ENCODE measurements at places on chromosomes 3 and 15.
A peak's percentile ranks its signal among the peaks of the same experiment; 100 is the strongest.

DNA sequence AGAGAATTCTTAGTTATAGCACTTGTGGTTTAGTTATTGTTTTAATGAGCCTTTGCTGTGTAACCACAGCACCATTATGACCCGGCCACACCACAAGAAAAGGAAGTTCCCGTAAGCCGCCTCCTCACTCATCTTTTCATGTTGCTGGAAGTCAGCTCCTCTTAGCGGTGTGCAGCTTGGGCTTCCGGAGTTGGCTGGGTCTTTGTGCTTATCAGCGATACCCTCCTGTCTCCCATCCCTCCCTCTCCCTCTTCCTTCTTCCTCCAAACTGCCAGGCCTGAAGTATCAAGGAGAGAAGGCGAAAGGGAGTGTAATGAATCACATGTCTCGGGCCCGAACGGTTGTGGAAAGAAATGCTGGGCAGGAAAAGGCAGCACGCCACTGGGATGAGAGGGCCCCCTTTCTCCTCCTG, 353.5 kb downstream of the MCTP2 start:
- no peak for DNase-seq

DNA sequence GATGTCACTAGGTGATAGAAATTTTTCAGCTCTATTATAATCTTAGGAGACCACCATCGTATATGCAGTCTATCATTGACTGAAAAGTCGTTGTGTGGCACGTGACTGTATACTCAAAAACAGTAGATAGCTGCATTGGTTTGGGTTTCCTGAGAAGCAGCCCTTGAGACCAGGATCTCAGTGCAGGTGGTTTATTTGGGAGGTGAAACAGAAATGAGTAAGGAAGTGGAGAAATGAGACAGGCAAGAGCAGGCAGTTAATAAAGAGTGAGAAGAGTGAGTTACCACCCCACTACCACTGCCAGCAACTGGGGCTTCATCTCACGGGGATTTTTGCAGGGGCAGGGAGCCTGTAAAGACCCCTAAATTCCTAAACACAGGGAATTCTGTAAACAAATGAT, 221.0 kb downstream of the SHQ1 start:
- no peak for DNase-seq

DNA sequence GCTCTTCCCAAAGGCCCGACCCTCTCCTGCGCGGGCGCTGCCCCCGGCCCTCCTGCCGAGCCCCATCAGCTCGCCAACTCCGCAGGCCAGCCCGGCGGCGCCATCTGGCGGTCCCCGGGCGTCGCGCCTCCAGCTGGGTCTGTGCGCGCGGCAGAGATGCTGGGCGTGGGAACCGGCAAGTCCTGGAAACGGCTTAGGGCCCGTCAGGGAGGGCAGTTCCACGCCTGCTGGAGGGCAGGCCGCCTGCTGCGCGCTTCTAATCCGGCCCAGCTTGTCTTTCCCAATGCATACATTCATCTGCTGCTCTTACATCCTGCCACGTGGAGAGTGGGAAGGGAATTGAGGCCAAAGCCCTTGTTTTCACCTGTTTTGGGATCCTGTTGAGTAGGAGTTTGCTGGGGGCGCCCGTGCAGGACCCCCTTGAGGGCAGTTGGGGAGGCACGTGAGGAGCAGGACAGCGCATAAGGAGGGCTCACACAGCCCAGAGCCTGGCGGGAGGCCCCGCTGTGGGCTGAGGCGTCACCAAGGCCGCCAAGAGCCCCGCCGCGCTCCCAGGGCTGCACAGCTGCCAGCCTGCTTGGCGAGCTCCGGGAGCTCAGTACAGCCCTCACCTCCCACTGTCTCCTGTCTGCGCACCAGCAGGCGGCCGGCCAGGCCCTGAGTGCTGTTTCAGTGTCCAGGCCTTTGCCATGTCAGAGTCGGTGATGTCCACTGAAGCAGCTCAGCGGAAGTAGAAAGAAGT, 165.6 kb downstream of the NSMCE3 start:
- peak; percentile 21 for DNase-seq

DNA sequence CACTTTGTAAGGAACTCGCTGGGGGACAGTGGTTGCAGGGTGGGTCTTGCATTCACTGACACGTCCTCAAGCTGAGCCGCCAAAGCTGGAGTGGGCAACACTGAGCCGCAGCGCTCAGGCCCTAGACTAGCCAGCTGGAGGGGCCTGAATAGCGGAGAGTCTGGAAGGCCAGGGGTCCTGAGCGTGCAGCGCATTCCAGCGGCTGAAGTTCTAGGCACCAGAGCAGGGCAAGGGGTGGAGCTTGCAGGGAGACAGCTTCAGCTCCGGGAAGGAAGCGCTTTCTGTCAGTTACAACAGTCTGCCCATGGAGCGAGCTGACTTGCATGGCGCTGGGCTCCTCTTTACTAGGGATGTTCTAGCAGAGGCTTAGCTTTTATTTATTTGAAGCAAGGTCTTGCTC, 2.7 kb downstream of the MAP6D1 start:
- no peak for DNase-seq

DNA sequence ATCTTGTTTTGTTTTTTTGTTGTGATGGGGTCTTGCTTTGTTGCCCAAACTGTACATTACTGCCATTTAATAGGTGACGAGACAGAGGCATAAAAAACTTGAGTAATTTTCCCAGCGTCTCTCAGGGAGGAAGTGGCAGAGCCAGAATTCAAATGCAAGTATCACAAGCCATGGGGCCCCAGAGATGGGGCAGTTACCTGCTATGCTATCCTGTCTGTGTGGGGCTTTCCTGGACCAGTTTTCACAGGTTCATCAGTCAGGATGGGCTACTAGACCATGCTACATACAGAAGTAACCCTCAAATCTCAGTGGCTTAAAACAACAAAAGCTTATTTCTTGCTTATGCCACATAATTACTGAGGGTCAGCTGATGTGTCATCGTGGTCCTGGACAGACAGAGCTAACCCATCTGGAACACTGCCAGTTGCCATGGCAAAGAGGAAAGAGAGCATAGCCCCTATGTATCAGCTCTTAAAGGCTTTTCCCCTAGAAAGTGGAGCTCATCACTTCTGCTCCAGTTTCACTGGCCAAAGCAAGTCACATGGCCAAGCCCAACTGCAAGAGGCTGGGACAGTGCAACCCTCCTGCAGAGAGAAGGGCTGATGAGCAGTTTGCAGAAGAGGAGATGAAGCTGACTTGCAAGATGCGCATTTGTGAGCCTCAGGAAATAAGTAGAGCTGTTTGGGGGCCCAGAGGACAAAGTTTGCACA, 31.7 kb upstream of the SYNM start:
- DNase-seq: no peak

- DNase-seq: no peak
Measured at GRCh38 chr15:65476903-65477302, 40.6 kb downstream of the DPP8 start.

- DNase-seq: no peak
Measured at GRCh38 chr3:183754052-183754451, 56.5 kb downstream of the YEATS2 start.

DNA sequence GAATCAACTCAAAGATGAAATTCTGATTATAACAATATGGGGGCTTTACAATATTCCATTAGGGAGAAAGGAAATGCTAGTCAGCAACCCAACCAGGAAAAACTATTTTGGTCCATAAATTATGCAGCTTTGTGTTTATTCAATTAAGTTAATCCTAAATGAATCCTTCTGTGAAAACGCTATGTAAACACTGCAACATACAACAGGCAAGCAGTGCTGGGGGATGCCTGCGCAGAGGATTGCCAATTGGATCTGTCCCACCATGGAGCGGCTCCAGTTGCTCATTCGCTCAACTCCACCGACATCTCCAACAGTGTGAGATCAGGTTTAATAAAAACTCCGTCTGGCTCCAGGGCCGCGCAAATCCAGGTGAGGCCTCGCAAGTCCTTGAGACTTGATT, 290.5 kb upstream of the VEPH1 start:
- DNase-seq: no peak

- DNase-seq: no peak
Measured at GRCh38 chr3:135973841-135974240, 8.3 kb downstream of the PPP2R3A start.

- DNase-seq: no peak
Measured at GRCh38 chr15:54577476-54578250, 599.4 kb downstream of the UNC13C start.

- DNase-seq: no peak
Measured at GRCh38 chr3:165466856-165467255, 270.7 kb upstream of the SLITRK3 start.

- peak; percentile 46 for DNase-seq
Measured at GRCh38 chr15:79923079-79923514, 26.3 kb upstream of the MTHFS start.

GRCh38 chr15:74391582-74392450, 24.4 kb upstream of the CYP11A1 start:
- DNase-seq: no peak

GRCh38 chr3:173238091-173238490, 97.1 kb upstream of the SPATA16 start:
- no peak for DNase-seq

DNA sequence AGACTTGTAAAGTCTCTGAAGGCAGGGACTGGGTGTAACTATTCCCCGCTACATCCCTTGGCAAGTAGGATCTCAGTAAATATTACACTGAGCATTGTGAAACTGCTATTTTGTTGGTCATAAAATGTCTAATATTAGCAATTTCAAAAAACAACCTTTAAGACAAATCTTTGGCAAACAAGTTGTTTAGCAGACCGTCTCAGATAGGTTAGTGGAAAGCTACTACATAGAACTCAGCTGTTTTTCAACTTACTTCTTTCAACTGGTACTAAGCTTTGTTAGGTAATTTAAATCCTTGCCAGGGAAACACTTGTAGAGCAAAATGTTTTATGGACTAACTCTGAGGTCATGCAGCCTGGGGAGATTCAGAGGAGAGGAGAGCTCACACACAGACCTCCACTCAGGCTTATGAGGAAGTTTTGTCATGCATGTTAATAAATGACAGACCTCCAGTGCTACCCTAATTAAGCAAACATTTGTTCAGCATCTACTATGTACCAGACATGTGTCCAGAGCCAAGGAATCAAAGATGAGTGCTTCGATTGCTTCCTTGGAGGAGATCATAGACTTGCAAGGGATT, 61.6 kb upstream of the STAC start:
- DNase-seq: no peak

- no peak for DNase-seq
Measured at GRCh38 chr3:38083871-38084333, 44.9 kb downstream of the DLEC1 start.

DNA sequence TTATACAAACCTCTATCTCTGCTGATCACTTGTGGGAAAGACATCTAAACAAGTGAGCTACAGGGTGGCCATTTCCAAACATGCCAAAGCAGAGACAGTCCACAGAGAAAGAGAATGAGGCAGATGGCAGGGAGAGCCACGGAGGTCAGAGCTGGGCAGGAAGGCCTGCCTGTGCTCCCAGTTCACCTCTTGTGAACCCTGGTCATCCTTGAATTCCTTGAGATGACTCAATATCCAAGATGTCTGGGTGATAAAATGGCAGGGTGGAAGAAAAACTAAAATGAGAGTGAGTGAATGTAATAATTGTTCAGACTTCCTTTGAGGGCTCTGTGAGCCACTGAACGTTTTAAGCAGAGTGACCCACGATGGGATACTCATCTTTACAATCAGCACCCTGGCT, 104.8 kb downstream of the PLCH1 start:
- DNase-seq: no peak

DNA sequence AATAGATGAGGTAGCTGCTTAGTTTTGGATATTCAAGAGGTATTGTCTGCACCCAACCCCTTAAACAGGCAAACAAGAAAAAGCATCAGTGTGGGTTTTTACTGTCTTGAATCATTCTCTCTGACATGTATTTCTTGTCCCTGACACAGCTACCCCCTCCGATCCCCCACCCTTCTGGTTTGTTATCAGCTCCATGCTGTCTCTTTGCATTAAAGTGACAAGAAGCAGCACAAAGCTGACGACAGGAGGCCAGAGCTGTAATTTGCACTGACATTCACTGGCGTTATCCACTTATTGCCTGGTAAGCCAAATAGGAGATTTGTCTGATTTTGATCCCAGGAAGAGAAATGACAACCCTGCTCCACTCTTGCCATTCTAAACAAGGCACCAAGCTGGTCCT, 83.3 kb upstream of the SNRK start:
- no peak for DNase-seq

GRCh38 chr15:52728899-52729298, 49.7 kb upstream of the ATOSA start:
- DNase-seq: no peak

GRCh38 chr15:88395872-88396781, 71.1 kb downstream of the MRPL46 start:
- DNase-seq: no peak

DNA sequence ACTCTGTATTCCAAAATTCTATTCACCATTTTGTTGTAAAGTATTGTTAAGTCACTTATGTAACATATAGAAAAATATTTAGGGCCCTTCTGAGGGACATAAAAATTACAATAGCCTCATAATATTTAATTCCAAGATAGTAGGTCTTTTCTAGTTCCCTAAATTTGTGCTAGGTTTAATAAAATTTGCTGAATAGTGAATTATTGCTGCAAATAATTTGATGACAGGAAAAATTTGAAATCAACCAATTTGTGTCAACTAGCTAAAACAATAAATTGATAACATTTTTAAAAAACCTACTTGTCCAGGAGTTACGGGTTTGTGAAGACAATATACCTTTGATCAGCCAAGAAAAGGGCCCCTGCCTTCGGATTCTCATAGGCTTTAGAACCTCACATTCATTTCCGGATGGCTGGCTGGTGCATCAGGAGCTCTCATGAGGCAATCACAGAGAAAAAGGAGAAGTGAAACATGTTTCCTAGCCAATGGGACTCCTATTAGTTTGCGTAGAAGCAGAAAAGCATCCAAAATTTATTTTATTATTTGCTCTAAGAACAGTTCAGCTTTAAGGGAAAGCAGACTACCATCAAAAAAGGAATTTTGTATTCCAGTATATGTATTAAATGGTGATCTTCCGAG, 177.2 kb downstream of the LRRC3B start:
- DNase-seq: no peak

DNA sequence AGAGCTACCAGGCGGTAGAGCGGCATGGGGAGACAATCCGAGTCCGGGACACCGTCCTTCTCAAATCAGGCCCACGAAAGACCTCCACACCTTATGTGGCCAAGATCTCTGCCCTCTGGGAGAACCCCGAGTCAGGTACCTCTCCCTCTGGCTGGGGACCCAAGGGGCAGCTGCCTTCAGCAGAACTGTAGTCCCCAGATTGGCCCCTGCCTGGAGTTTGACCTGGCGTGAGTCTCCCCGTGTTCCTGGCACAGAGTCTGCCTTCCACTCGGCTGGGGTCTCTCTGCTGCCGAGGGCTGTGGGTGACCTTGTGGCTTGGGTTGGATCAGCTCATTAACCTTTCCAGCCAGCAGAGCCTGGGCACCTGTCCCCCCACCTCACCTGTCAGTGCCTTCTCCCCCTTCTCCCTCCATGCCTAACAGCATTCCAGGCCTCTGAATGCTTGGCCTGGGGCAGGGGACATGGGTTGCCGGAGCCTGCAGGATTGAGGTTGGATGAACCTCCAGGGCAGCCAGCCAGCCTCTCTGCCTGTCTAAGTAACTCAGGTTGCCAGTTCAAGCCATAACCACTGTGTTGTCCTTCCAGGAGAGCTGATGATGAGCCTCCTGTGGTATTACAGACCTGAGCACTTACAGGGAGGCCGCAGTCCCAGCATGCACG, 6.8 kb upstream of the CHST14 start:
- no peak for DNase-seq

GRCh38 chr15:81981908-81982307, 63.9 kb downstream of the MEX3B start:
- DNase-seq: no peak
